ENCODE measurements at places on chromosomes 12 and 14.

DNA sequence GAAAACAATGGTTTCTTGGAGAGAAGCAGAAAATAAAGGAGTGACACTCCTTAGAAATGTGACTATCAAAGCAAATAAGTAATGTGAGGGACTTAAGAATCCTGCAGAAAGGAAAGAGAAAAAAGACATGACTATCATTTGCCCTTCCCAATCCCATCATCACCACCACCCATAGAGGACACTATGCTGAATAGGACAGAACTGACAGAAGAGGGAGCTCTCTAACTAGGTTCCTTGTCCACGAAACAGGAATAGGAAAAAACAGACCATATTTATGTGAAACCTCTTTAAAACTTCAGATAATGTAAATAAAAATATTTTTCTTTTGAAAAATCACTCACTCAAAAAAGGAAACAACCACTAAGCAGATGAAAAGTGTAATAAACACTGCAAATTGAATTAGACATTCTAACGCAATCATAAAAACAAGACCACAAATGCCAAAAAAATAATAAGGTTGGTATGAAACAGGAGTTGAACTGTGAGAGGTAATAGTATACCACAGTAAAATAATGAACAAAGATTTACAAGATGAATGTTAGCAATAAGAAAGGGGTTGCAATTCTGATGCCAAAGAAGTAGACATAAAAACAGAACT is 24.1 kb downstream of the KLRD1 start:
- no peak for DNase-seq

DNA sequence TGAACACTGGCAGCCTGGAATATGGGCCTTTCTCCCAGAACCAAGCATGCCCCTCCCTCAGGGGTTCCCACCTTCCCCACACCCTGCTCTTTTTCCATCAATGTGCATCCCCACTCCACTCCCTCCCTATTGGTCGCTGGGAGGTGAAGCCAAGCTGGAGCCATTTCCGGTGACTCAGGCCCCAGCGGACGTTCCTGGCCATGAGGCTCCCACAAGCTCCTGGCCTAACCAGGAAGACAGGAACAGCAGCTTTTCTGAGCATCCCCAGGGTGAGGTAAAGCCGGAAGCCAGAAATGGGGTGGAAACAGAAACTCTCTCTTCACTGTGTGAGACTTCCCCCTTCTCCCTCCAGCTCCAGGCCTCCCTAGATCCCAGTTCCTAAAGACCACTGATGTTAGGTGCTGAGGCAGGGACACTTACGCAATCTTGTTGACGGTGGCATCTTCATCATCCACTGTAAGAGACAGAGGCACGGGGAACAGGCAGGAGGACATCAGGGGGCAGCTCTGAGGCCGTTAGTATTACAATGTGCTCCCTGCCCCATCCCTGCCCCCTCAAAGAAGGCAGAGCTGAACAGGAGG is 5.1 kb downstream of the LMBR1L start:
- no peak for DNase-seq

GRCh38 chr14:95725685-95726336 is 11.9 kb upstream of the TCL1A start:
- DNase-seq = no peak

- no peak for DNase-seq
These were observed 25.7 kb downstream of the METTL25 start for GRCh38 chr12:82383930-82384552.

- no peak for DNase-seq
These were observed 3.5 kb downstream of the CDKN1B start for GRCh38 chr12:12720672-12721161.

- peak; percentile 42 for DNase-seq
These were observed 15.6 kb upstream of the C14orf180 start for GRCh38 chr14:104563742-104564615.

DNA sequence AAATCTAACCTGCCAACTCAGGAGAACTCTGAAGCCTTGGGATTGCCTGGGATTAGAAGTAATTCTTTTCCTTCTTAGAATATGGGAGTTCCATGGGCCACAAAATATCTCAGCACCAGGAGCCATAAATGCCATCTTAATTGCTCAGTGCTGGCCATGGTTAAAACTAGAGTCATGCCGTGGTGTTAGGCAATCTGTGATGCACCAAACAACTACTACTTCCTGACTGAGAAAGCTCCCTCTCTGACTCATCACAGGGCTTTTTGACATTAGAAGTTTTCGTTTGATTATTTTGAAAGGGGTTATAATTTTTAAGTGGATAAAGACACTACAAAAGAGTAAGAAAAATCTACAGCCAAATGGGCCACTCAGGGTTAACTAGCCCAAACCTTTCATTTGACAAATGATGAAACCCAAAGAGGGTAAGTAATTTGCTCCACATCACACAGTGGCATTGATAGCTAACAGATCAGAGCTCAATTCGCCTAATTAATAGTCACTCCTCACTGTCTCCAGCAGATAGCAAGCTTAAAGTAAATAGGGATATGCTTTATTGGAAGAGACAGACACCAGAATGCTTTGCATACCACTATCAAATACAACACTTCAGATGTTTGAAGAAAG is 377.3 kb downstream of the EMP1 start:
- no peak for DNase-seq

DNA sequence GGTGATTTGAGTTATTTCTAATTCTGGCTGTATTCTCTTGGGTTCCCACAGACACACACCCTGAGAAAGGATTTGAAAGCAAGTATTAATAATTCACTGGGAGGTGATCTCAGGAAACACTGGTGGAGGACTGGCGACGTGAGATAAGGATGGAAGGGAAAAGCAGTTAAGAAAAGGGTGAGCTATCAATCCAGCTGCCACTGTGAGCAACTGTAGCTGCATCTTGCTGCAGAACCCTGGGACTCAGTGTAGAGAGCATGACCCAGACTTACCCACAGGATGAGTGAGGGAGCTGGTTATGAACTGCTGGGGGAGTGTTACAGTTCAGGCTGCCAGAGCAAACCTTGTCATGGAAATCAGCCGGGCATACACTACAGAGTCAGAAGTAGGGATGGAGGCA is 71.9 kb downstream of the RESF1 start:
- DNase-seq = no peak

DNA sequence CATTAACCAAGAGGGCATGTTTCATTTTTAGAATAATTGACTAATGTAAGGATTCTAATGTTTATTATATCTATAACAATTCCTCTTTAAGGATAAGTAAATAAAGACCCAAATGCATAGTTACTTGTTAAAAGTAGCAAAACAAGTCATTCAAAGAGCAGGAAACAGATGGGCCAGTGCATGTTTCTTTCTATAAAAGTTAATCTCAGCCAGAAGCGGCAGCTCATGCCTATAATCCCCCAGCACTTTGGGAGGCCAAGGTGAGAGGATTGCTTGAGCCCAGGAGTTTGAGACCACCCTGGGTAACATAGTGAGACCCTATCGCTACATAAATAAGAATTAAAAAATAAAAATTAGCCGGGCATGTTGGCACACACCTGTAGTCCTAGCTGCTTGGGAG is 391.0 kb upstream of the RGS6 start:
- no peak for DNase-seq

DNA sequence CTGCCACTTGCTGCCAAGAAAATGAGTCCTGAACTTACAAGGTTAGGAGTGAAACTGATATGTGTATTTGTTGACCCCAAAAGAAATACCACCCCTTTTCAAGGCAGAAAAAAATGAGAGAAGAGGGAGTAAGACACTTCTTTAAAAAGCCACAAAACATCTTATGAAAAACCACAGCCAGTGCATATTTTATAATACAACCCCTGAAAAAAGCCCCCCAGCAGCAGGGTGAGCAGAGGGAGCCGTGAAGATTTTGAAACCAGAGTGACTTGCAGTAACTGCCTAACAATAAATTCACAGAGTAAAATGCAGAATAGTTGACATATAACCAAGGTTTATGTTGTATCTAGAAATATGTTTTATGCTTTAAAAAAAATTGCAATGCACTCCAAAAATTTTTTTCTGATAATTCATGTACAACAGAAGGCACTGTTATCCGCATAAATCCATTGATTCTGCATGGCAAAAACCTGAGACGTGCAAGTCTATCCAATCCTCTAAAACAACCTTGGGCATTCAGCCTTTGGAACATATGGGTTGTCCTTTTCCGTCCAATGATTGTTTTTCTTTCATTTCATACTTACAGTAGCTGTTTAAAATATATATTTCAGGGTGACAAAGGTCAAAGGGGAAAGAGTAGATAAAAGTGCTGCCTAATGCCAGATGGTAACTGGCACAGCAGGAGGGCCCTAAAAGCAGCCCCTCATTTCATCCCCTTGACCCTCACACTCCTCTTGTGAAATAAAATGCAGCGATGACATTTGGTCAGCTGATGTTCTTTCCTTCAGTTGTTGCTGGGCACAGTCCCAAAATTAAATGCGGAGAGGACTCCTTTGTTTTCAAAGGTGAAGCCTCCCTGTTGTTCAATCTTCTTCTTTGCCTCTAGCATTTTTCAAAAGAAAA is 65.3 kb downstream of the IPO8 start:
- no peak for DNase-seq

DNA sequence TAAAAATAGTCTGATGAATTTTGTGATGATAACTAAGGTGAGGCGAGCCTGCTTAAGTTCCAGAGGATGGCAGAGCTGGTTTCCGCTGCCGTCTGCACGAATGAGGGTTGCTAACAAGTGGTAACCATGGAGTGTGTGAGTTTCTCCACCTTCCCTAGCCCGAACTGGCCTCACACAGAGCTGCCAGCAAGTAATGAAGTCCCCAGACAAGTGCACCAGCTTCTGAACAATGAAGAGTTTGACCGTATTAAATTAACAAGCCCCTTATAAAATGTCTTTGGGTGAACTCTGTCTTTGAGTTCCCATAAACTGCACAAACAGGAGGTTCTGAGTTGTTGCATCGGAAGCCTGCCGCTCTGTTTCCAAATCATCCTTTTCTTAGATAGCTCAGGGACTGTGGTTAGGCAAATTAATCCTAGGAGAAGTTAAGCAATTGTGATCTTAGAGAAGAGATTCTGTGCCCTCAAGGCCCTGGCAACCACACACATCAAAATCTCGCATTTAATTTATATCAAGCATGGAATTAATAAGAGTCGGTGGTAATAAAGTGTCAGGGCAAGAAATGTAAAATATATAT is 274.1 kb upstream of the DAAM1 start:
- DNase-seq = no peak

DNA sequence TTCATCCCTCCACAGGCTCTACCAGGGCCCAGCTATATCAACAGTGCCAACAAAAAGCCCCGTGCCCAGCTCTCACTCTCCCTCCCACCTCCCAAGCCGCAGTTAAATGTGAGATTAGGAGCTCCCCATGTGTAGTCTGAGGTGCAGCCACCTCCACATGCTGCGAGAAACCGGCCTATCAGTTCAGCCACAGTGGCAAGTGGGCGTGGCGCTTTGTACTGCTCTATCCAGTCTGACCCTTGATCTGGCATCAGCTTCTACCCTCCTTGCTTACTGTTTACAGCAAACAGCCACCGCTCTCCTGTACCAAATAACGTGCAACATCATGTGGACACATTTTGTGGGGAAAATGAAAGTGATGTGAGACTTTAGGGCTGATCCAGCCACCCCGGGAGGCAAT is 1.7 kb downstream of the PLEK2 start:
- no peak for DNase-seq

GRCh38 chr12:122106843-122107242 is 28.3 kb downstream of the MLXIP start:
- DNase-seq = no peak

DNA sequence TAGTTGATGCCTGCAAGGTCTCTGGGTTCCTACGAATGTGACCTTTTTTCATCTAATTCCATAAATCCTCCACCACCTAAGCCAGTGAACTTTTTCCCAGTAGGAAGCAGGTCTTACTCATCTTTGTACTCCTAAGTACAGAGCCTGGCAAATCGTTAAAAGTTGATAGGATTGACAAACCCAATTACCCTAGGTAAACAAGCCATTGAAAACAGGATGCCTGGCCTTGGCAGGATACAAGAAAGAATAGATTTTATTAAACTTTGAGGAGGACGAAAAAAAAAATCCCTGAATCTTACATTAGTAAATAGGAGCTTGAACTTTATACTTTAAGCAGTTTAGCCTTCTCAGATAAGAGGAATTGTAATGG is 5.6 kb downstream of the TBPL2 start:
- no peak for DNase-seq

GRCh38 chr12:24852420-24852819 is 96.5 kb downstream of the BCAT1 start:
- DNase-seq = no peak

DNA sequence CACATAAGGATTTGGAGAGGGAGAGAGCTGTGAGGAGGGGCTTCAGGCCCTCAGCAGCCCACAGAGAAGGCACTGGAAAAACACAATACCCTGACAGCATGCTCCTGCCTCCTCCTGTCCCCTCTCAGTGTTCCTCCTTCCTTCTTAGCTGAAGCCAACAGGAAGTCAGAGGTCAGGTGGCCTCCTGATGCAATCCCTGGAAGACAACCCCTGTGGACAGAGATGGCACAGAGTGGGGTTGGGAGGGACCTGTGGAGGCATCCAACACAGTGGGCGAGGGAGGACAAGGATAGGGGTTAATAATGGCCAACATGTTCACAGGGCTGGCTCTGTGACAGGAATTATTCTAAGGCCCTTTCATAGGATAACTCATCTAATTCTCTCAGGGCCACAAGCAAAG is 15.4 kb upstream of the IFI27L2 start:
- DNase-seq = no peak

- DNase-seq = no peak
These were observed 567.3 kb downstream of the SLC16A7 start for GRCh38 chr12:60162988-60163720.

GRCh38 chr14:89781046-89781445 is 173.5 kb downstream of the EFCAB11 start:
- DNase-seq = no peak

DNA sequence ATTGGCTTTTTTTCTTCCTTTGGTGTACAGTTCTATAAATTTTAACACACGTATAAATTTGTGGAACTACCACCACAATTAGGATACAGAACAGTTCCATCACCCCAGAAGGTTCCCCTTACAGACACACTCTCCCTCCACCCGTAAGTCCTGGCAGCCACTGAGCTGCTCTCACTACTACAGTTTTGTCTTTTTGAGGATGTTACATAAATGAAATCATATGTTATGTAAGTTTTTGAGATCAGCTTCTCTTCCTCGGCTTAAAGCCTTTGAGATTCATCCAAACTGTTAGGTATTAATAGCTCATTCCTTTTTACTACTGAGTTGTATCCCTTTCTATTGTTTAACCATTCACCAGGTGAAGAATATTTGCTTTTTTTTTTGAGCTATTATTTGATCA is 74.3 kb upstream of the SLC24A4 start:
- DNase-seq = no peak

DNA sequence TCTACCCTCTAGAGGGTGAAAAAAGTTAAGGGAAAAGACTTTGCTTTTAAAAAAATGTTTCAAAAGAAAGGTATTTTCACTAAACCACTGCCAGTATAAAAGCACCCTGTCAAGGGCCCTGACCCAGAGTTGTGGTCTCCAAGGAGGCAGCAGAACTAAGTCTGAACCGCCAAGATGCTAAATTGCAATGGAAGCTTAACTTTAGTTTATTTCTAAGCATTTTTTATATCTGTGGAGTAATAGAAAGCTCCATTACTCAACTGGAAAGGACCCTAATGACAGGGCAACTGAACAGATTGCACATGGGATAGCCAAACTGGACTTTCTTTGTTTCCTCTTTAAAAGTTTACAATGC is 379.8 kb downstream of the NAV3 start:
- DNase-seq = no peak

Data from activated T-helper 1 cell treated with anti-CD3 and anti-CD28 coated beads, Interleukin-12 subunit alpha, Interleukin-12 subunit beta, Interleukin-2, Interleukin-4 antibody, amounts not matched to agents 30 ng/mL and 10 ng/mL and 1 ng/mL, durations not matched to agents 14 hours and 24 hours and 36 hours (primary cell).